ENCODE measurements at places on chromosomes 11 and 22.

GRCh38 chr11:60946601-60947264, 5.2 kb downstream of the SLC15A3 start:
- no peak for DNase-seq

GRCh38 chr11:16856022-16856471, 117.6 kb downstream of the C11orf58 start:
- DNase-seq: peak; percentile 50

DNA sequence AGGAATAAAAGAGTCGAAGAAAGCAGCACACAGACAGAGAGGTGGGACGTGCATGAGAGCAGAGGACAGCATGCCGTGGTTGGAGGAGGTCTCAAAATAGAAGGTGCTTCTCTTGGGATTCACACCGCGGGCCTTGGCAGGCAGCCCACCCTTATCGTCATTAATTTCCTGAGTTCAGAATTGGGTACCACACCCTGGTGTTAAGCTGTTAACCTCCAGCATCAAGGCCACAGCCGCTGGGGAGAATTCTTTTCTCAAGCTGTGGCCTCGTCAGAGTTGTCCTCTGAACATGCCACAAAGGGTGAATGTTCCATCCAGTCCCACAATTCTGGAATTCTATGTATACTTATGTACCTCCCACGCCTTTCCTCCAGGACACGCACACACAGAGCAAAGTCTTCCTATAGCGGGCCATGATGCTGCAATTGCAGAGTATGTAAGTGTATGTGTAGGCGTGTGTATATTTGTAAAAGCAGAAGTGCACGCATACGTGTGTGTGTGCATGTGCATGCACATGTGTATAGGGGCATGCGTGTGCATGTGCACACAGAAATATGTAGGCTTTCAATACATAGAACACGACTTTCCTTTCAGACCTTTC, 39.0 kb downstream of the ADAMTS8 start:
- no peak for DNase-seq

DNA sequence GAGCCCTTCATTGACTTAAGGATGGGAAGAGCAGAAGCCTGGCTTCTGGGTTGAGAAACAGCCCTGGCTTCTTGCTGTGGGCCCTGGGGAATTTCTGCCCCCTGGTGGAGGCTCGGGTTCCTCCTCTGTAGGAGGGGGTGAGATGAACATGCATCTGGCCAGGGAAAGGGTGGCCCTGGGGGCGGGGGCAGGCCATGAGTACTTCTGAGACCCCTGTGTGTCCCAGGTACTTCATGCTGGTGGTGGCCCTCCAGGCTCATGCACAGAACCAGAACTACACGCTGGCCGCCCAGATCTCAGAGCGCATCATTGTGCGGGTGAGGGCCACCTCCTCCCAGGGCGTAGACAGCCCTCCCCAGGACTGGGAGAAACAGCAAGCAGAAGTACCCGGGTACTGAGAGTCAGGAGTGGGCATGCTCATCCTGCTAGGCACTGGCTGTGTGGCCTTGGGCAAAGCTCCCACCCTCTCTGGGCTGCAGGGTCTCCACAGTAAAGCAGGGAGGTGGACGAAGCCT, 15.8 kb downstream of the TMEM258 start:
- DNase-seq: peak; percentile 50

- DNase-seq: no peak
Measured at GRCh38 chr11:95599959-95600586, 189.5 kb downstream of the FAM76B start.

- no peak for DNase-seq
Measured at GRCh38 chr22:49373801-49374226, 453.9 kb downstream of the BRD1 start.

DNA sequence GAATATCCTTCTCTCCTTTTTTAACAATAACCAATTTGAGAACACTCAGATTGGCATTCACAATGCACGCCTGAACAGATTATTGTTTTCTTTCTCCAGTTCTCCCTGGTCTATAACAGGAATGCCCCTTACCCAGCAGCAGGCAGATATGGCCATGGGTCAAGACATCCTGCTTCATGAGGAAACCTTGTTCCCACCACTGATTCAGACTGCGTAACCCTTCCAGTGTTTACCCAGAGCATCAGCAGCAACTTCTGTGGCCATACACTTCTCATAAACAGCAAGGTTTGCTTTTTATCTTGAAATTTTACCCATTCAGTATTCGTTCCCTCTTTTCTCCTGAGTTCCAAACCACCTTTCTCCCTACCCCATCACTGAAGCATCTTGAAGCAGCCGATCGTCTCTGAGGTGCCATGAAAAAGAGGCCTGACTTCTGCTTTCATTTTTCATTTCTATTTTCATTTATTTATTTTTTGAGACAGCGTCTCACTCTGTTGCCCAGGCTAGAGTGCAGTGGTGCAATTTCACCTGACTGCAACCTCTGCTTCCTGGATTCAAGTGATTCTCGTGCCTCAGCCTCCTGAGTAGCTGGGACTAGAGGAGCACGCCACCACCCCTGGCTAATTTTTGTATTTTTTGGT, 9.6 kb downstream of the PTS start:
- no peak for DNase-seq

- DNase-seq: no peak
Measured at GRCh38 chr22:19434401-19434800, 2.1 kb downstream of the MRPL40 start.

DNA sequence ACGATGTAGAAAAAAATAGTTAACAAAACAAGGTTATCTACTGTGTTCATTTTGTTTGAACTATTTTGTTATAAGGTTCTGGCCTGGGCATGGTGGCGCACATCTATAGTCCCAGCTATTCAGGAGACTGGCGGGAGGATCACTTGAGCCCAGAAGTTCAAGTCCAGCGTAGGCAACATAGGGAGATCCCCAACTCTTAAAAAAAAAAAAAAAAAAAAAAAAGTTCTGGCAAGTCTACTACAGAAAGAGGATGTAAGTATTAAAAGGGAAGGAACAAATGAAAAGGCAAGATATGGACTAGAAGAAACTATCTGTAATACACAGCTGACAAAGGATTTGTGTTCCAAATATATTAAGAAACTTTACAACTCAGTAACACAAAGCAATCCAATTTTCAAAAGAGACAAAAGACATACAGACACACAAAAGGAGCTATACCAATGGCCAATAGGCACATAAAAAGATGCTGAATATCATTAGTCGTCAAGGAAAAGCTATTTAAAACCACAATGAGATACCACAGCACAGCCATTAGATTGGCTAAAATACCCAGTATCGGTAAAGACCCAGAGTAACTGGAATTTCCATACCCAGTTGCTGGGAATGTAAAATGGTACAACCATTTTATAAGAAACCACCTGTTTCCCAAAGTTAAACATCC, 27.4 kb downstream of the RRAS2 start:
- no peak for DNase-seq

- no peak for DNase-seq
Measured at GRCh38 chr22:40001800-40002577, 7.2 kb downstream of the FAM83F start.

- DNase-seq: no peak
Measured at GRCh38 chr11:73389134-73389525, 12.9 kb downstream of the RELT start.

GRCh38 chr11:75759832-75760231, 8.7 kb upstream of the DGAT2 start:
- no peak for DNase-seq

GRCh38 chr22:30626413-30626812, 9.2 kb upstream of the SLC35E4 start:
- DNase-seq: no peak

GRCh38 chr22:33057363-33057995, 702 bp downstream of the SYN3 start:
- no peak for DNase-seq

DNA sequence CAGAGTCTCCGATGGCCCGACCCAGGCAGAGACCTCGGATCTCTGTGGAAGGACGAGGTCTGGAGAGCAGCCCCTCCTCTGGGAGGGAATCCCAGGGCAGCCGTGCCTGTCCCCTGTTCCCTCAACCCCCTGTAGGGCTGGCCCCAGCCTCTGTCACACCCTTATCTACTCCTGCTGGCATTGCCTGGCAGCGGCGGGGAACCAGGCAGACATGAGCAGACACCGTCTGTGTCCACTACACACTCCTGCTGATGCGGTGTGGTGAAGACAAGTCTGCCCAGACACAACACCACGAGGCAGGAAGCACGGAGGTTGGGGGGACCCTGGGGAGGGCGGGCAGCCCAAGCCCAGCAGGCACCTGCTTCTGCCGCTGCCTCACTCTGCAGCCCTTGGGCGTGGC, 52.5 kb upstream of the A4GALT start:
- DNase-seq: no peak

- no peak for DNase-seq
Measured at GRCh38 chr22:28464127-28464526, 215.5 kb downstream of the TTC28 start.

GRCh38 chr11:66335531-66336233, 552 bp downstream of the RIN1 start:
- no peak for DNase-seq

DNA sequence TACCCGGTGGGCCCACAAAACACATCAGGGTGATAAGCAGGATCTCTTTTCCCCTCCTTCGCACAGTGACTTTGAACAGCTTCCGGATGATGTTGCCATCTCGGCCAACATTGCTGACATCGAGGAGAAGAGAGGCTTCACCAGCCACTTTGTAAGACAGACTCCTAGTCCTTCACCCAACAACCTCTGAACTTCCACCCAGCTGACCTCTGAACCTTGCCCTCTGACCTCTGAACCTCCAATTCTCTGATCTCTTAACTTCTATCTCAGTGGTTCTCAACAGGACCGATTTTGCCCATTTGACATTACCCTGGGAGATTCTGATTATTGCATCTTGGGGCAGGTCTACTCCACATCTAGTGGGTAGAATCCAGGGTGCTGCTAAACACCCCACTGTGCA, 3.2 kb downstream of the NCF4 start:
- no peak for DNase-seq

DNA sequence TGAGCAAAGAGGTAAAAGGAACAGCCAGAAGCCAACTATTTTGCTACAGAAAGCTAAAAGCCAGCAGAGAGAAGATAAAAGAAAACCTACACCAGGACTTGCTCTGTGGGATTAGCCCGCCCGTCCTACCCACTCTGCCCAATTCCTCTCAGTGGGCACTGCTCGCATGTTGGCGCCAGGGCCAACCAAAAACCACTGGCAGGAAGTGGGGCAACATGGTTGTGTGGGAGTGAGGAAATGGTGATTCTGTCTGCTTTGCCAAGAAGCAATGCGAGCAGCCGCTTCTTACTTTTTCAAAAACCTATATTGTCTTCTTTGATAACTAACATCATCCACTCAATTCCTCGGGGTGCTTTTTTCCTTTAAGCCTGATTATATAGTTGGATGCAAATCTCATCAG, 14.2 kb upstream of the APOA1 start:
- no peak for DNase-seq

DNA sequence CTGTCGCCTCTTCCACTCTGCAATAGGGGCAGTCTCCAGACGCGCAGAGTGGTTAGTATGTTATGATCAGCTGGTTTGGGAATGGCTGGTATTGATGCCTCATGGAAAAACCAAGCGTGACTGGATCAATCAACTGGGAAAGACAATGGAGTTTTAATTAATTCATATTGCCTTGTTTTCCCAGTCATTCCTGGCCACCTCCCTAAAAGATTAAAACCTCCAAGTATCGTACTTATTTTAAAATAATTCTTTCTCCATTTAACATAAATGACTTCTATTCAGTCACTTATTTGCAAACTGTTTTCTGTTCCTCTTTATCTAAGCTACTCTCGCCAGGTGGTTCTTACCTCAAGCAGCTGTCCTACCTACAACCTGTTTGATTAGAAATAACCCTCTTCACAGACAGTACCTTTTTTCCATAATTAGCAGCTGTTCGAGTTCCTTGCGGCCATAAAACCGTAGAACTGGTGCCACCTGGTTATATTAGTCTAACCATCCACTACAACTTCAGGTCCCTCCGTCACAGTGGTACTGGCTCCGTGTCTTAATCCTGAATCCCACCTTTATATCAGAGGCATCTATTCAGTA, 898 bp downstream of the ZNF215 start:
- no peak for DNase-seq

DNA sequence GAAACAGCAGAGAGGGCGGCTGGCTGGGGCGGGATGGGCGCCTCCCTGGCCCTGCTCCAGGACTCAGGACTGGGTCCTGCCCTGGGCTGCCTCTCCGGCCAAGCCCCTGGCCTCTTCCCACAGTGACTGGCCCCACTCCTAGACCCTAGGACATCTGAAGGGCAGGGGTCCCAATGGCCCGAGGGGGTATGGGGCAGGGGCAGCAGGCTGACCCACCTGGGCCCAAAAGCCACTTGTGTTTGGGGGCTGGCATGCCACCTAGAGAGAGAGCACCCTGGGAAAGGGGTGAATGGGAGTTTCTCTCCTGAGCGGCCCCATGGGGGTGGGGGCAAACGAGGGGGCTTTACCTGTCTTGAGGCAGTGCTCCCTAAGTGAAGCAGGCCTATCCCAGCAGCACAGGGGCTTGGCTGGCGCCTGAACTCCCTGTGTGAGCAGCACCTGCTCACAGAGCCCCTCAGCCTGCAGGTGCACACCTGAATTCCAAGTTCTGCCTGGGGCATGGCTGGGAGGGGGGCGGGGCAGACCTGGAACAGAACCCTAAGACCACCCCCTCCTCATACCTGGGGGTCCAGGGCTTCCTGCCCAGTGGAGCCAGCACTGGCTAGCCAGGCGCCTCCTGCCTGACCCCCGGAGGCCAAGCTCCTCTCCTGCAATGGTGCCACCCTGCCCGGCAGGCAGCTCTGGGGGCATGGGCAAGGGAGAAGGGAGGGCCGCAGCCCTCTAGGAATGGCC, 16.9 kb downstream of the DUSP8 start:
- no peak for DNase-seq

DNA sequence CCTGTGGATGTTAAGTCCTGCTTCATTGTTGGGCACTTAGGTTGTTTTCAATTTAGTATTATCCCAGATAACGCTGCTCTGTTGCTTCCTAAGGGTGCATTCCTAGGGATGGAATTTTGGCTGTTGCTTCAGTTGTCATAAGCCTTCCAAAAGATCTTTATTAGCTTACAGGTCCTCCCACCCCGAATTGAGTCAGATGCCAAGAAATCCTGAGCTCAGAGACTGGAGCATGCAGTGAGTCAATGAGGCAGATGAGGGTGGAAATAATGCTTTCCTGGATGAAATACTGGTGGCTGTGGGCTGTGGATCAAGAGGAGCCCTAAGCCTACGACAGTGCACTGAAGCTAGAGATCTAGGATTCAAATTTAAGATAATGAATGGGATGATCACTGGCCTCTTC, 10.7 kb upstream of the IL18BP start:
- DNase-seq: no peak

- no peak for DNase-seq
Measured at GRCh38 chr11:92322225-92322624, 97.6 kb downstream of the FAT3 start.

GRCh38 chr11:108596701-108597100, 3.1 kb upstream of the EXPH5 start:
- no peak for DNase-seq

Data from nucleus accumbens (tissue), 56 donors.